ENCODE measurements at places on chromosomes 13 and 19.

- no peak for DNase-seq
Observed at GRCh38 chr13:33188093-33188882, 97.3 kb downstream of the STARD13 start.

DNA sequence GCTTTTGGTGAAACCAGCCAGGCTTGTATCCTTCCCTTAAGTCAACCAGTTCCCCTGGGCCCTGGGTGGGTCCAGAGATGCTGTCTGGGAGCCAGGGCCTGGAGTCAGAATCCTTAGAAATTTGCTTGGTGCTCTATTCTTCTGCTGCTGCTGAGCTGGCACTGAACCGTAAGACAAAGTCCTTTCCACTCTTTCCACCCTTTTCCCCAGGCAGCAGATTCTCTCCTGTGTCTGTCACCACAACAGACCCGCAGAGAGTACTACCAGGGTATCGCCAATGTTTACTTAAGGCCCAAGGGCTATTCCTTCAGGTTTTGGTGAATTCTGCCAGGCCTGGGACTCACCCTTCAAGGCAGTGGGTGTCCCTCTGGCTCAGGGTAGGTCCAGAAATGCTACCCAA is 12.2 kb downstream of the IFT88 start:
- DNase-seq: no peak

DNA sequence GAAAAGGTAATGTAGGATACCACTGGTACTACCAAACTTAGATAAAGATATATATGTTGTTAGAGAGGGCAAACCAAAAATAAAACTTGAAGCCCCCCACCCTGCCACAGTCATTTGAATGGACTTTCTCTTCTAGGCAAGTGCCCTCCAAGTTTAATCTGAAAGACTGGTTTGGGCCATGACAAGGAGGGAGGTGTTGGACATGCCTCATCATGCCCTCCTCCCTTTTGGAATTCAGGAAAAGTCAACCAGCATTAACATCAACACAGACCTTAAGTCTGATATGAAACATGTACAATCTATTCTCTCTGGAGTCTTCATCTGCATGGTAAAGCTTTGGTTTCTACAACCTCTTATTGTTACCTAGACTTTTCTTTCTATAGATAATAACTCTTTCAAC is 46.3 kb upstream of the GPR12 start:
- DNase-seq: no peak

DNA sequence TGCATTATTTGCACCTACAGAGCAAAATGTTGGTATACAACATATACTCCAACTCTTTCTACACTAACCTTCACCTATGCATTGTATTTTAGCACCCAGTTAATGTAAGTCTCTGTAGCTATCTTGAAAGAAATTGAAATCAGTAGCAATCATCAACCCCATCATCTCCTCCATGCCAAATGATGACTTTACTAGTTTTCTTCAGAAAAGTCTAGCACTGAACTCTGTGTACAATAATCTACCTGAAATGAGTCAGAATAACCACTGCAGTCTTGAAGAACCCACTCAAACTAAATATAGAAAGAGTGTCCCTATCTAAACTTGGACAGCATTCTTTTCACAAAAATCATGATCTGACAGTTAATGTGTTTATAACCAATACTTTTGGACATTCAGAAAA is 9.8 kb downstream of the IRS2 start:
- DNase-seq: no peak

DNA sequence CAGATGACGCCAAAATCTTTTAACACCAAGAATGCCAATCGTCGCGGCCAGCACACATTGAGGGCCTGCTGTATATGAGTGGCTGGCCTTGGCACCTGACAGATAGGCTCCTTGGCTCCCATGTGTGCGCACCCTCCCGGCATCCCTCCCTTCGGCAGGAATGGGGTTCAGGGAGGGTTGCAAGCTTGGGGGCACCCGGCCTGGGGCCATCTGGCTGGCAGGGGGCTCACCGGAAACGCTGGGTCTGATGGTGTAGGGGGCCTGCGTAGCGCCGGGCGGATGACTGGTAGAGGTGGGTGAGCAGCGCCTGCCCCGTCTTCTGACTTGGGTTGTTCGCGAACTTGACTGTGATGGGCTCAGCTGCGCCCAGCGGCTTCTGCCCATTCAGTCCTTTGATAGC is 22.4 kb downstream of the PRKCSH start:
- no peak for DNase-seq

DNA sequence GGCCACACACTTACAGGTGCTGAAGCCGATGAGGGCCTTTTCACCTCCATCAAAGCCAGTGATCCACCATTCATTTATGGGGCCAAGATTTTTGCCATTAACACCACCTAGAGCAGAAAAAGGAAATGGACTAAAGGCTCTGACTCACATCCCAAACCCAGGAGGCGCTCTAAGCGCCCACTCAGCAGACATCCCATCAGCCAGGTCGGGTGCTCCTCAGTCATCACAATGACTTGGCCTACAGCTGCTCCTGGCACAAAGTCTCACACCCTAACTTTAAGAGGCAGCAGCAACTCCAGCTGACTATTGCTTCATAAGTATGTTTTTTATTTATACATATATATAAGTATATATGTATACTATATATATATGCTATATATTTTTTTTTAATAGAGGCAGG is 36.1 kb upstream of the EIF3G start:
- DNase-seq: no peak

GRCh38 chr13:34751044-34751443 is 191.0 kb upstream of the NBEA start:
- no peak for DNase-seq

DNA sequence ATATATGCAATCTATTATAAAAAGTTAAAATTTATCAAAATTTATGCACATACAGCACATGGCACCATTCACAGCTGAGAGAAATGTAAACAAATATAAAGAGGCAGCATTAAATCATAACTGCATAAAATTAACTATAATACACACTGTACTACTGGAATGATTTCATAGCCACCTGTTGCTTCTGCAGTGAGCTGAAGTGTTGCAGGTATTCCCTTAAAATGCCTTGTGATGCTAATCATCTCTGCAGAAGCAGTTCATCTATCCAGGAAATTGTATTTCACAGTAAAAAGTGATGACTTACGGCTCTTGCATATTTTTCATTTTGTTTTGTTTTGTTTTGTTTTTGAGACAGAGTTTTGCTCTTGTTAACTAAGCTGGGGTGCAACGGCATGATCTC is 82.1 kb downstream of the STOML3 start:
- DNase-seq: no peak

- DNase-seq: no peak
Observed at GRCh38 chr13:19860884-19861655, 2.4 kb downstream of the ZMYM5 start.

GRCh38 chr19:51726049-51726448 is 2.3 kb upstream of the HAS1 start:
- peak; percentile 75 for DNase-seq

DNA sequence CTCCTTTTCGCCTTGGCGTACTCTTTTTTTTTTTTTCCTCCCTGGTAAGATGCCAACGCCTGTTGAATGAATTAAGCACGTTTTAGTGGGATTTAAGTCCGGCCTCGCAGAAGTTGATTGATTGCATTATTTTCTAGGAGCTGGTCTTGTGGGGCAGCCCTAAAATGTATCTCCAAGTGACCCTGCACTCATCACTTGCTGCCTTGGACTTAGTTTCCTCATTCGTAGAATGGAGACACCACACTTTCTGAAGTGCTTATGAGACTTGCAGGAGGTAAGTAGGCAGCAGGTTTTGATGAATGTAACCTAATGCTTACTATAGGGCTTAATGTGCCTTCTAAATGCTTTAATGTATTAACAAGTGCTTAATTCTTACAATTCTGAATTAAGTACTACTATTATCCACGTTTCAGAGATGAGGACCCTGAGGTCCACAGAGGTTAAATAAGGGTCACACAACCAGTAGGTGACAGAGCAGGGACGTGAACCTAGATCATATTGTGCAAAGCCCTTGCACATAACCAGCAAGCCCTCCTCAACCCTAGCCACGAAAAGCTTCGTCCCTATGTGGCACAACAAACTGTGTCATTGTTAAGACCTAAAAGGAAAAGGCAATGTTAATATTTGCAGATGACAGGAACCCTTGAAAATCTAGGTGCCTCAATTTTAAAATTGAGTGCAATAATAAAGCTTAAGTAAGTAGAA is 514 bp upstream of the ARGLU1 start:
- DNase-seq: no peak

GRCh38 chr13:100128373-100128772 is 39.5 kb downstream of the PCCA start:
- DNase-seq: no peak

GRCh38 chr19:40335855-40336600 is 12.2 kb downstream of the C19orf47 start:
- DNase-seq: no peak

DNA sequence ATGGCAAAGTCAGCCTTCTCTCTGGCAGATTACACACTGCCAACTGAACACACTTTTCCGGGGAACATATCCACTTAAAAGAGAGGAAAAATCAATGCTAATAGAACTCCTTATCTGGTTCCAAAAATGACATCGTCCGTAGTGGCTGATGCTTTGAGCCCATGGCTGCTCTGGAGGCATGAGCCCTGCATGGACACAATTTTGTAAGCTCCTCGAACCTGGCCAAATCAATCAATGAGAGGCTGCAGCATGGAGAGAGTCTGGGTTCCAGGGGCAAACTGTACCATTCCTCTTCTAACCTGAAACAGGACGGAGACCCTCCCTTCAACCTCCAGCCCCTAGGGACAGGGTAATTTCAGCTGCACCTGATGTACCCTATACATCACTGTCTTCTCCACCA is 21.0 kb upstream of the TSHZ3 start:
- DNase-seq: no peak

DNA sequence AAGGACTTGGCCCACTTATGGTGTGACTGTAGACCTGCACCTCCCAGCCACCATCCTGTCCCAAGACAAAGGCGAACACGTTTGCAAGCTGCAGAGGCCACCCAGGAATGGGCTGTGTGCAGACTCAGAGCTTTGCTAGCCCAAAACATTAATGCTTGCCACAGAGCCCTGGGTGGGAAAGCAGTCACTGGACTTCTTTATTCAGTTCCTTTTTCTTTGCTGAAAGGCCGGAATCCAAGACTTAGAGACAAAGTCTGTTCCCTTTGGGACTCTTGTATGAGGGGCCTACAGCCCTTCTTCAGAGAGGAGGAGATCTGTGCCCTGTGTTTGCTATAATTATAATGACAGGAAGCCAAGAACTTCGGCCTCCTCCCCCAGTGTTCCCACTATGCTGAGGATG is 167.8 kb downstream of the DLEU7 start:
- DNase-seq: no peak

DNA sequence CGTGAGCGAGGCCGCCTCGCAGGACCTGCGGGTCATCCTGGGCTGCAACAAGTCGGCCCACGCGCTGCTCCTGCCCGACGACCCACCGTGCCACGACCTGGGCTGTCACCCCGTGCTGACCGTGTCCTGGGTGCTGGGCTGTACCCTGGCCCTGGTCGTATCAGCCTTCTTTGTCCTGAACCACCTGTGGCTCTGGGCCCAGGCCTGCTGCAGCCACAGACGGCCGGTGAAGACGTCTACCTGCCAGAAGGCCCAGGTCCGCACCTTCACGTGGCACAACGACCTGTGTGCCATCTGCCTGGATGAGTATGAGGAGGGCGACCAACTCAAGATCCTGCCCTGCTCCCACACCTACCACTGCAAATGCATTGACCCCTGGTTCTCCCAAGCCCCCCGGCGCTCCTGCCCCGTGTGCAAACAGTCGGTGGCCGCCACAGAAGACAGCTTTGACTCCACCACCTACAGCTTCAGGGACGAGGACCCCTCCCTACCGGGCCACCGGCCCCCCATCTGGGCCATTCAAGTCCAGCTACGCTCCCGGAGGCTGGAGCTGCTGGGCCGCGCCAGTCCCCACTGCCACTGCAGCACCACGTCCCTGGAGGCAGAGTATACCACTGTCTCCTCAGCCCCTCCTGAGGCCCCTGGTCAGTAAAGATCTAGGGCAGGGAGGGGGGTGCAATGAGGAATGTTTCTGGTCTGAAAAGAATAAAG is 1.1 kb downstream of the ZNRF4 start:
- DNase-seq: no peak

GRCh38 chr19:18908917-18909619 is 10.1 kb downstream of the COPE start:
- DNase-seq: no peak

GRCh38 chr13:52695856-52696255 is 43.2 kb downstream of the SUGT1 start:
- DNase-seq: no peak

GRCh38 chr19:38890686-38891085 is 8.7 kb downstream of the SIRT2 start:
- no peak for DNase-seq

DNA sequence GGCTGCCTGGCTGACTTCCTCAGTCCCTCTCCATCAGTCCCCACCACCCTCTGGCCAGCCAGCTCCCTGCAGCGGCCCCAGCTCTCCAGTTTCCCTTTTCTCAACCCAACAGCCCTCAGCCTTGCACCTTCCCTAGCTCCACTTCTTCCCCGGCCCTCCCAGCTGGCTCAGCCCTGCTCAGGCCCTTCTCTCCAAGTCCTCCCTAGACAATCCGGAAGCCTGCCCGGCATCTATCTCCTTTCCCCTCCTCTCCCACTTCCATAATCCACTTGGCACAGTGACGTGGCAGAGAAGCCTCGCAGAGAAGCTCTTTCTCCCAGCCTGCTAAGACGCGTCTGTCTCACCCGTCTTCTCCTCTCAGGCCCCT is 1.1 kb downstream of the UBXN6 start:
- DNase-seq: peak; percentile 68

- DNase-seq: no peak
Observed at GRCh38 chr19:2344381-2344870, 15.6 kb upstream of the TMPRSS9 start.

DNA sequence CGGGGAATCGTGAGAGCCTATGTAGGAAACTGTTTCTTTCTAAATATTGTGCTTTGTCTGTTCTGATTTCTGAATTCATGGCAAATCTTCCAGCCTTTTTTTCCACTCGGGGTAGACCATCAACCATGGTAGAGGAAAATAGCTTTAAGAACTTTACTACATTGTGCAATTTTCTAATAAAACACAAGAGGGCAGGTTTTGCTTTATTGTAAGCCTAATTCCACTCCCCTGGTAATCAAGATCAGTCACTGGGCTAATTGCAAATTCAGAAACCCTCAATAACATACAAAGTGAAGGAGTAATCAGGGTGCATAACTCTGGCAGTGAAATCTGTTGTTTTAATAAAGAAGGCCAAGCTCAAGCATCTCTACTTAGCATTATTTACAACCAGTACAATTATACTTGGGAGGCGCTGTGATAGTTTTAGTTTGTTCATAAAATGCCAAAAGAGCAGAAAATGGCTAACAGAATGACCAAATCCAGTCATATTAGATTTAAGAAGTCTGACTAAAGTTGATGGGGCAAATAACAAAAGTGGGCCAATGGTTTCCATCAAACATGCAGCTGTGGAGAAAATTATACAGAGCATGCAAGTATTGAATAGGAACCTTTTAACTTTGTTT is 43.8 kb downstream of the DCT start:
- no peak for DNase-seq

GRCh38 chr13:93235258-93236015 is 8.8 kb downstream of the GPC6 start:
- no peak for DNase-seq

DNA sequence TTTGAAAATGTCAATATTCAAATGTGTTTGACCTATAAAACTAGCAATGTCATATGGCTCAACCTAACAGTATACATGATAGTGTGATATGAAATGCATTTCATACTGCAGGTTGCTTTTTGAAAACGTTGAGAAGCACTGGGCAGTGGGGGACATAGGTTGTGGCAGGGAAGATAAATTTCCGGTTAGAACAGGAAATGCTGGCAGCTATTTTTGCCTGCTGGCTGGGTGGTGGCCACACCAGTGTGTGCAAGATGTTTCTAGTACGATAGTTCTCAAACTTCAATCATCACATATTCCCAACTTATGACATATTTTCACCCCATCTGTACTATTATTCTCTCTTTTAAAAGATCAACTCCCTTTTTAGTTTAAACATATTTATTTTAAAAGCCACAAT is 17.2 kb downstream of the FXYD5 start:
- no peak for DNase-seq

All from left hindlimb (tissue), 1 donor.